ENCODE measurements at places on chromosomes 2 and 18.
A peak's percentile ranks its signal among the peaks of the same experiment; 100 is the strongest.

GRCh38 chr2:84421197-84421596 is 37.9 kb downstream of the SUCLG1 start:
- DNase-seq: no peak

- DNase-seq: no peak
These were observed 20.1 kb downstream of the CYB5A start for GRCh38 chr18:74271635-74272034.

DNA sequence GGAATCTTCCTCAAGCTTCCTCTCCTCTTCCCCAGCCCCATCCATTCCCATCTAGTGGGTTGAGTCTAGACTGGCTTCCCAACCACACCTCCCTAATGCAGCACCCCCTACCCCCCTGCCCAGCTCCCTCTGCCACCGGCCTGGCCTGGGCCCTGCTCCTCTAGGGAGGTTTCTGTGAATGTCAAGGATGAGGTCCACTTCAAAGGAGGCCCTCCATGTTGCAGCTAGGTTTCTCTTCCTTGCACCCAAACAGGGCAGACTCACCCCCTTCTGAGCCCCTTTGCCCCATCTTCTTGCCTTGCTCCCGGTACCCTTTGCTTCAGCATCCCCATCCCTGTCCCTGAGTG is 18.3 kb downstream of the EMX1 start:
- no peak for DNase-seq

GRCh38 chr2:31997653-31998052 is 13.2 kb downstream of the MEMO1 start:
- DNase-seq: no peak

- no peak for DNase-seq
These were observed 49.8 kb downstream of the RAMP1 start for GRCh38 chr2:237909075-237909695.

DNA sequence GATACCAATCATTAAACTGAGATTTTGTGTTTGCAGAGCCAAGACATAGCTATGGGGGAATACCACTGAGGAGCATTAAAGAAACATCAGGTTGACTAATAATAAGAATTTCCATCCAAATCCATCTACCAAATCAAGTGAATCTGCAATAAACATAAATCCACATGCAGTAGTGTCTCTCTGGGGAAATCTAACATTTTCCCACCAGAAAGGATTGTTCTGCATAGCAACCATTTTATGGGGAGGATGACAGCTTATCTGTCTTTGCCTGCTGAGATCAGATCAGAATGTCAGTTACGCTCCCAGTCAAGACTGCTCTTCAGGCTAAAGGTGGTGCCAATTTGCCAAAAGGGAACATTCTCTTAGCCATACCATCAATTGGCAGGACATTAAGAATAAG is 1098.9 kb upstream of the CHAC2 start:
- no peak for DNase-seq

- DNase-seq: no peak
These were observed 615.0 kb upstream of the FANCL start for GRCh38 chr2:58856100-58856499.

- DNase-seq: peak; percentile 59
These were observed 56.2 kb downstream of the ITSN2 start for GRCh38 chr2:24304098-24304497.

DNA sequence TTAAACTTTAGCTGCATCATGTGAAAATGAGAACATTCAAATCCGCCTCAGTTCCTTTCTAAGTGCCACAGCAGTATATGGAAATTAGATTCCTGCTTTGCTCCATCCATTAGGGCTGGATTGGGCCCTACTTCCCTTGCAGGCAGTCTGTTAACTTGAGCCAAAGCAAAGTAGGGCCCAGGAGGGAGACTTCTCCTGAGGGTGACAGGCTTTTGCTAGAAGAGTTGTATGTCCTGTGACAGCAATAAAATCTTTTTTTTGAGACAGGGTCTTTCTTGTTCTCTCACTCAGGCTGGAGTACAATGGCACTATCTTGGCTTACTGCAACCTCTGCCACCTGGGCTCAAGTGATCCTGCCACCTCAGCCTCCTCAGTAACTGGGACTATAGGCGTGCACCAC is 28.1 kb downstream of the VIL1 start:
- no peak for DNase-seq

- no peak for DNase-seq
These were observed 291.2 kb upstream of the HNMT start for GRCh38 chr2:137672989-137673552.

DNA sequence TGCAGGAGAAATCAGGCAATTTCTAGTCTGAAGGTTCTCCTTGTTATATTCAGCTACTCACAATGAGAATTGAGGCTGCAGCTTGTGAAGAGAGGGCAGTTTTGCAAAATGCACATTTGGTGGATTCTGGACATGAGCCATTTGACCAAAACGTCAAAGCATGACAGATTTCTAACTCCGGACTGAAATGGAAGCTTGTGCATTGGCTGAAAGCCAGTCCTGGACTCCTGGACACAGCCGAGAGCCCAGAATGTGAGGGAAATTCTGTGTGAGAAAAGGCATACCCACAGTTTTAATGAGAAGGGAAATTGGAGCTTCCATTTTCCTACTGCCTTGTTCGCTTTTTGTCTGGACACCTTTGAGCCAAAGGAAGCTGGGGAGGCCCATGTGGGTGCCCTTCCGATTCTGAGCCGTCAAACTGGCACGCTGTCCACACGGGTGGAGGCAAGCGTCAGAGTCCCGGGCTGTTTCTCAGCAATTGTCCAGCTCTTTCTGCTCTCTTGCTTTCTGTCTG is 23.7 kb upstream of the ROCK2 start:
- no peak for DNase-seq

DNA sequence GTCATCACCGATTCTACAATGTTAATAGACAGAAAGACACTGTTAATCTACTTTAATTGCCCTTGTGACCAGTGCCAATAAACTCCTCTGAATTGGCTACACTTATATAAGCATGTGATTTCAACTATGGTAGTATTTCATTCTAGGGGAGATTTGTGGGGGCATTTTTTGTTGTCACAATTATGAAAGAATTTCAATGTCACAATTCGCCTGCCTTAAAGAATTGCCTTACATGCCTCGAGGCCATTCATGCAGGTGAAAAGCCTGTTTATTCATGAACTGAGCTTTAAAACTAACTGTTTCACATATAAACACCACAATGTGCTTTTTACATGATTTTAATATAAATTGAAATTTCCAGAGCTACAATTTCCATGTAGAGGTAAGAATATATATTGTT is 162.8 kb downstream of the GCA start:
- no peak for DNase-seq

DNA sequence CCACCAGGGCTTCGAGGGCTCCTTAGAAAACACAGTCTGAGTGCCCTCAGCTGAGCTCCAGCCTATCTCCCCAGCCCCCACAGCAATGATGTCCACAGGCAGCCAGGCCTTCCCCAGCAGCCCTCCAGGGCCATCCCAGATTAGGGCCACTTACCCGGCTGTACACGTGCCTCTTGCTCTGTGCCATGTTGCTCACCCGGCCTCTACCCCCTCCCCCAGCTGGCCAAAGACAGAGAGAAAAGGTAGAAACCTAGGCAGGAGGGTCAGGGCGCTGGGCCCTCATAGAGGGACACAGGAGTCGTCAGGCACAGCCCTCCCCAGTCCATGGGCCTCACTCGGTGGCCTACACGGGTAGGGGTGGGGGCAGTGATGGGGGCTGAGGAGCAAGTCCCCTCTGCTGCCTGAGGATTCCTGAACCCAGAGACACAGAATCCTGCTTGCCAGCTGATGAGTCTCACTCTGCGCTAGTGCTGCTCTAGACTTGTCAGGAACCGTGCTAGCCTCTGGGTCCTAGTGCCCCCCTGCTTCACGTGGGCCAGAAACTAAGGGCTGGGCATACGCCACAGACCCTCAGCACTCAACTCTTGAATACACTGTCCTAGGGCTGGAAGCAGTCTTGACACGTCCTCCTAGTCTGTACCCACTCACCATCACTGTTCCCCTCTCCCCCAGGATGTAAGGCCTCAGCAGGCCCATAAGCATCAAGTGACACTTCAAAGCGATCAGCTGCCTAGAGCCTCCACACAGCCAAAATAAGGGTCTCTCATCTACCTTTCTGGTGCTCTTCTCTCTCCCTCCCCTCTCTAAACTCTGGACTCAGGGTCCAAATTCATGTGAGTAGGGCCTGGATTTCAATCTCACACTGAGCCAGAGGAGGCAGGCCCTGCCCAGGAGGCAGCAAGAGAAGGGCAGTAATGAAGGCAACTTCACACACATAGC is at the start of gene DCTN1:
TSS of gene DCTN1 (minus strand) at position 461 of the 939 bp plus-strand sequence. CDS start at position 187, 274 bp downstream.
- peak; percentile 95 for DNase-seq

- peak; percentile 5 for DNase-seq
These were observed 31.9 kb downstream of the SMAD7 start for GRCh38 chr18:48918660-48919456.

DNA sequence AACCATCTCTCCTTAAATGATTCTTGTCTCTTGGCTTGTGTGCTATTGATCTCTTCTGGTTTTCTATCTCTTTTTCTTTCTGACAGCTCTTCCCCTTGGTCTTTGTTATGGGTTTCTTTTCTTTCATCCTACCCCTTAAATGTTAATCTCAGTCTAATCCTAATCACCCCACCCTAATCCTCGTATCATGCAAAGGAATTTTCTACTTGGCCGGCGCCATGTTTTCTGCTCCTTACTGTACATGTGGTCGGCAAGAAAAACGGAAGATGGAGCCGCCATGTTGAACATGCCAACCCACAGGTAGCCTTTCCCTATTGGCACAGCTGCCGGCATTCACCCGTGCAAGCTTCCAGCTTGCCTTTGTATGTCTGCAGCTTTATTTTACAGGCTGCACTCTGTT is 61.8 kb upstream of the VPS54 start:
- DNase-seq: no peak

DNA sequence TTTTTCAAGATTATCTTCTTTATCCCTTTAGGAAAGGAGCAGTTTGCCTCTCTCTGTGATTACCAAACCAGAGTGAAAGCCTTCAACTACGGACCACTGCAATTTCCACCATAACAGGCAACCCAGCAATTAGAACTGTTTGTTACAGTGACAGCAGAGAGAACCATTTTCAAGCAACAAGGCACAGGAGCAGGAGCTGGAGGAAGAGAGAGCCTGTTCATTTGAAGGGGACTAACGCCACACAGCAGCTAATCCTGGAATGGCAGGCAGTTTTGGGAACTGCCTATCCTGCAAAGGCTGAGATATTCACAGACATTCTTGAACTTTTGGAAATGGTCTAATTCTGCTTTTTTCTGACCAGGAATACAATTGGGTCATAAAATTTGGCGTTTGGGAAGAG is 1541.9 kb upstream of the PIK3C3 start:
- DNase-seq: peak; percentile 22

DNA sequence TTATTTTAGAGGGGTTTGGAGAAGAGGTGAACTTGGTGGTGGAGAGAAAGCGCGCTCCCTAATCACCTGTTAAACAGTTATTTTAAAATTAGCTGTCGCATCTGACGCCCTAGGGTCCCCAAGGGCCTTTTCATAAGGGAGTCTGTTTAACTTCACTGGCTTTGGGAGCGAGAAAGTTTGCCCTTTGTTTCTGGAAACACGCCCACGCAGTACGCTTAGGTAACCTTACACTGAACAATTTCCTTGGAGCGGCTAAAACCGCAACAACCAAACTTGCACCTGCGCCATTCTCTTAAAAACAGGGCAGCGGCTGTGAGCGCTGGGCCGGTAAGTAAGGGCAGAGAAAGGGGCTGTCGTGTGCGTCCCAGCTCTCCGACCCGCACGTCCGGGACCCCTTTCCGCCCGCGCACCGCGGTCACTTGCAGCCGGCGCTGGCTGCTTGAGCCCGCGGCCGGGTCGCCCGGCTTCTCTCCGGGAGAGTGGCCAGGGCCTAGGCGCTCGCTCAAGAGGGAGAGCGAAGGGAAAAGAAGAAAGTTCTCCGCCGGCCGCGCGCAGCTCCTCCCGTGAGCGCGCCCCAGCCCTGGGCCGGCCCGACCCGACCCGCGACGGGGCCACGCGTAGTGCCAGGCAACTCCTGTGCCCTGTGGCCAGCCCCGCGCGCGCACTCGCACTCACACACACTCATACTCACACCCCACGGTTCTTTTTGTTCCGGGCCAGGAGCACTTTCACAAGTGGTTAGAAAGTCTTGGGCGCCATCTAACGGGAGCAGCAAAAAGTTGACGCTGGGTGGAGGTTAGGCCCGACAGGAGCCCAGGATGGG is 19.2 kb downstream of the POU3F3 start:
- peak; percentile 95 for DNase-seq

- DNase-seq: no peak
These were observed 372.5 kb downstream of the SATB2 start for GRCh38 chr2:199085261-199085660.

DNA sequence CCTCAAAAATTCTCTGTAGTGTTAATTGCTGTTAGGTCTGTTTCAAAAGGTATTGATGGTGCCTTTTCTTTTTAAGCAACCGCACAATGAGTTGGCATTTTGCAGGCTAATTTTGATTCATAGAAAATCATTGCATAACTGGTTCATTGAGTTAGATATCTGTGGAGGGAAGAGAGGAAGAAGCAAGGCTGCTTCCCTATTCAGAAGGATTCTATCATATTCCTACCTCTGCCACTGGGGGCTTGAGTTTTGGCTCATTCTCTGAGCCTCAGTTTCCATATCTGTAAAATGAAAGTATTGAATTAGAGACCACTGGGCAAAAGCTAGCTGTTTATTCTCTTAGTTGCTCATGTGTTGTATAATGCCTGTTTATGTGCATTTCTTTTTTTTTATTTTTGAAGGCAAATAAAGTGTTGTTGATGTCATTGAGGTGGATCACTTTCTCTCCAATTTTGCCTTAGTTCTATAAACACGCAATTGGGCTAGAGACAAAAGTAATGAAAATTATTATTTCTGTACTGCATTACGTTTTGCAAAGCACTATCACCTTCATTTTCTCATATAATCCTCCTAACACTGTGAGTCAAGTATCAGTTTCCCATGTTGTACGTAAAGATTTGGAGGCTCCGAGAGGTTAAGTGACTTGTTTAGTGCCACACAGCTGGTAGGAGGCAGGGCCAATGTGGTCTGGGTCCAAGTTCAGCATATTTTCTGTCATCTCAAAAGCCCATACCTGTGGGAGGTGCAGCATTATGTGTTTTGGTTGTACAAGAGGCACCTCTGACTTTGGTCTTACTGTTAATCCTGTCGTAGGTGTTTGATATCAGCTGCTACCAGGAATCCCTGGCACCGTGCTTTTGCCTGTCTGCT is 5.9 kb downstream of the TRIB2 start:
- no peak for DNase-seq

GRCh38 chr18:69557282-69557681 is 156.6 kb downstream of the DOK6 start:
- DNase-seq: no peak

- no peak for DNase-seq
These were observed 30.7 kb upstream of the TMEM247 start for GRCh38 chr2:46448641-46449040.

DNA sequence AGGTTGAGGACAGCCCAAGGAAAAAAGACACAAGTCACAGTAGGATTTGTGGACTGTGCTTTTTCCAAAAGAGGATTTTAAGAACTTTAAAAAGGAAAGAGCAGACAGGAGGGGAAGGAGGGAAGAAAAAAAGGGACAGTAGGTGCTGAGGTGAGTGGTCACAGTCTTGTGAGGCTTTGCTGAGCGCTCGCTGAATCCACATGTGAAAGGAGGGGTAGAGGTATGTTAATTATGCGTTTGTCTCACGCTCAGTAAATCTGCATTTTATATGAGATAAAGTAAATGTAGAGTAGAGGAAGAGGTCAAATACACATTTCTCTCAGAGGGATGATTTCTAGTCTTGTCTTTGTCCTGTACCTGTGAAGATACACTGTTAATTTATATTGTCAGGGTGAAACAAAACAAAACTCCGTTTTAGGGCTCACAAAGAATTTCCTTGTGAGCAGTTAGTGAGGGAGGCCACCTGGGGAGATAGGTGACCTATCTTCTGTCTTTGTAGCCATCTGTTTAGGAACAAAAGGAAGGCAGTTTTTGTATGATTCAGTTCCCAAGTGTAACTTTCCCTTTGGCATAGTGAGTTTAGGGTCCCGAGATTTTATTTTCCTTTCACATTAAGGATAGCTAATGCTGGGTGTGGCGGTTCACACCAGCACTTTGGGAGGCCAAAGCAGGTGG is 25.3 kb downstream of the GNAL start:
- DNase-seq: no peak

Measured in head of caudate nucleus (tissue), 42 donors.